ENCODE measurements at places on chromosomes 1 and 21.

- DNase-seq, result no peak
Measured at GRCh38 chr1:78277253-78277652, 213.5 kb upstream of the PTGFR start.

DNA sequence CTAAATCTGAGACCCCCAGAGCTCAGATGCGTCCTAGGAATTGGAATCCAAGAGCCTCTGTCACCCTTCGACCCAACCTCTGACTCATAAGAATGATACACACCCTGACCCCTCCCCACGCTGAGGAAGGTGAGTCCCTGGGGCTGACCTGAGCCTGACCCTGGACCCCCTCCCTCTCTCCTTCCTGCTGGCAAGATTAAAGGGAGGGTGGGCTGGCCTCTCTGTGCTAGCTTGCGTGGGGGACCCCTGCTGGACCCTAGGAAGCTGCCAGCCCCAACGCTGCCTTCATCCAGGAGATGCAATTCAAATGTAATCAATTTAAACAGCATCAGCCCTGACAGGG lies 627 bp downstream of the PLEKHA6 start:
- no peak for DNase-seq

DNA sequence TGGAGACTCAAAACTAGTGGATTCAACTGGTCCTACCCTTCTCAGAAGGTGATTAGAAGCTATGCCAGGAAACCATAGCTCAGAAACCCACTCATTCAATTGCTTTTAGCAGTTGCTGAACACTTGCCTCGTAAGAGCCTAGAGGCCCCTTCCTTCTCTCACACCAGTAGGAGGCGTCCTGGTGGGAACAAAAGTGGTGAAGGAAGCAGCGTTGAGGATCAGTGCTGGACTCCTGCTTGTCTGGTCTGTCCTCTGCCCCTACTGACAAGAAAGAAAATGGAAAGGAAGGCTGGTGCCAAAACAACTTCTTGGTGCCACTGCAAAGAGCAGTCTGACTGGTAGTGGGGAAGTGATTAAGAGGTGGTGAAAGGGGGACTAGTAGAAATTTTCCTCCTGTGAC lies 269.7 kb downstream of the LMO4 start:
- no peak for DNase-seq

- DNase-seq, result no peak
Measured at GRCh38 chr1:48217856-48218255, 4.7 kb upstream of the SLC5A9 start.

- no peak for DNase-seq
Measured at GRCh38 chr1:65896721-65897120, 104.0 kb downstream of the PDE4B start.

DNA sequence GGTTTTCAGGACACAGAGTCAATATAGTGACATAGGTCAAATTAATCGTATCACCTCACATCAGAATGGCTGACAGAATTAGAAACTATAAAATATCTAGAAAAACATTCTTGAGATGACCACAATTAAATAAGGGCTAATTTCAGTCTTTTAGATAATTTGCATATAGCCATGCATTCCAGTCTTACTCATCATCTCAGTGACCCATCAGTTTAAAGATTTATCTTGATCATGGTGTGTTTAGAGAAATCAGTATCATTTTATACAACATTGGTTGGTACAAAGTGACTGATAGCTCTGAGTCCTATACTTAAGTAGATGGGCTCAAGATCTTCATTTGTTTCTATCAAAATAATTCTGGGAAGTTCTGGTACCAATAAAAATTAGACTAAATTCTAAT lies 262.3 kb upstream of the SNX7 start:
- no peak for DNase-seq

DNA sequence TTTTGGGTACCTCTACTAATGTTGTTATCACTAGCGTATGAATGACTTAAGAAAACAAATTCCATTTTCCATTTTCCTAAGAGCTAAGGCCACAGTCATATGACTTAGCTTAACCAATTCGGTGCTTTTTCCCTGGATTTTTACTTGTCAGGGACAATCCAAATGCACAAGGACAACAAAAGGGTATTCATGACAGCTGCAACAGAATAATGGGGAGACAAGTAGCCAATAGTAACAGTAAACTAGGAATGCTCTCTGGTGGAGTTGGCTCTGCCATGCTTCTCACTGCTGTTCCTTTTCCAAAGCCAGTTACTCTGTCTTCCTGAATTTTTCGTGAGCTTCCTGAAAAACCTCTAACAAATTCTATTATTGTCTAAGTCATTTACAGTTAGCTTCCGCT lies 52.9 kb downstream of the LRRIQ3 start:
- DNase-seq, result no peak

DNA sequence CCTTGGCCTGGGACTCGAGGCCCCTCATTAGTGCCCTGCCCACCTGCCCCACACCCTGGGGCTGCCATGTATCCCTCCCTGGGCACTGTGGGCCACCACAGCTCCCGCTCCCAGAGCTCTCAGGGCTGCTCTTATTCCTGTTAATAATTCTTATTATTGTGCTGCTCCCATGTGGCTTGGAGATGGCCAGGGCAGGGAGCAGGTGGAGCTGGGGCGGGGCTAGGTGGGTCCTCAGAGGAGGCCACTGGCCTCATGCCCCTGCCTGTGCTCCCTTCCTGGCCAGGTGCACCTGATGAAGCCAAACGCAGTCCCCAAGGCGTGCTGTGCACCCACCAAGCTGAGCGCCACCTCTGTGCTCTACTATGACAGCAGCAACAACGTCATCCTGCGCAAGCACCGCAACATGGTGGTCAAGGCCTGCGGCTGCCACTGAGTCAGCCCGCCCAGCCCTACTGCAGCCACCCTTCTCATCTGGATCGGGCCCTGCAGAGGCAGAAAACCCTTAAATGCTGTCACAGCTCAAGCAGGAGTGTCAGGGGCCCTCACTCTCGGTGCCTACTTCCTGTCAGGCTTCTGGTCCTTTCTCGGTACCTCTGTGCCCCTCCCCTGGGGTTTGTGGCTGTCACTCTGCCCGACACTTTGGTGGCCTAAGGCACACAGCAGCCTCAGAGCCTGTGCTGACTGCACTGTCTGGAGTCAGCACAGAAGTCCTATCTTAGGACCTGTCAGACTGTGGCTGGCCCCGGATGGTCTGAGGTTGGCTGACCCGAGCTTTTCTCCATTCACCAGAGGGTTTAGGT lies 34.1 kb downstream of the BMP8A start:
- DNase-seq, result no peak

GRCh38 chr21:37557261-37557950 lies 190.8 kb downstream of the DYRK1A start:
- no peak for DNase-seq

- no peak for DNase-seq
Measured at GRCh38 chr1:183612407-183612806, 22.1 kb upstream of the NCF2 start.

DNA sequence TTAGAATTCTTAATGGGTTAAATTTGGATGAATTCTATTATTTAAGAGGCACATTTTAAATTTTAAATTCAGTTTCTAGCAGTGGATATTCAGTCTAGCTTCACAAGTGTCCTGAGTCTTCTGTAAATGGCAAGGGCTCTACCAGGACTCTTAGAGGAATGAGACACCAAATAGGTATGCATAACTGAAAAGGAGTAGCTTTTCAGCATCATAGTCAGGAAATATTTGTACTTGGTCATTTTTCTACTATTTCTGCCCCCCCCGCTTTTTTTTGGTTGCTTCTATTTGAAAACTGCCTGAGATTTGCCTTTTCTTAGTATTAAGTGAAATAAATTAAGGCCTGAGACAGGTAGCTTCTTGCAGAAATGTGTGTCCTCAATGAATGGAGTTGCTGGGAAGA lies 80.2 kb downstream of the MAST2 start:
- no peak for DNase-seq

DNA sequence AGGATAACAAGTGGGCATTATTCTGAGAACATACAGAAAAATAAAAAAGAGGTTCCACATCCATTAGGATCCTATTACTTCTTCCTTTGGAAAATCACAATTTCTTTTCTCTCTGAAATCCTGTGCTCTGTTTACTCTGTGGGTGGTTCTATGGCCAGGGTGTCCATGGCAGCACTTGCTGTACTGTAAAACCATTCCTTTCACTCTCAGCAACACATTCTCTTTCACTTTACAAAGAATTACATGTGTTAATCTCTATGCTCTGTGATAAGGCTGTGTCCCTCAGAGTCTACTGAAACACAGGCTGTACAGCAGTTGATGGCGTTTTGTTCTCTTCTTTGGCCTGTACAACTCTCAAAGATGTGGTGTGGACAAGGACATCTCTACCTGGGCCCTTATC lies 524.1 kb downstream of the PTBP2 start:
- no peak for DNase-seq

- DNase-seq, result no peak
Measured at GRCh38 chr1:79694241-79694640, 687.7 kb upstream of the ADGRL4 start.

DNA sequence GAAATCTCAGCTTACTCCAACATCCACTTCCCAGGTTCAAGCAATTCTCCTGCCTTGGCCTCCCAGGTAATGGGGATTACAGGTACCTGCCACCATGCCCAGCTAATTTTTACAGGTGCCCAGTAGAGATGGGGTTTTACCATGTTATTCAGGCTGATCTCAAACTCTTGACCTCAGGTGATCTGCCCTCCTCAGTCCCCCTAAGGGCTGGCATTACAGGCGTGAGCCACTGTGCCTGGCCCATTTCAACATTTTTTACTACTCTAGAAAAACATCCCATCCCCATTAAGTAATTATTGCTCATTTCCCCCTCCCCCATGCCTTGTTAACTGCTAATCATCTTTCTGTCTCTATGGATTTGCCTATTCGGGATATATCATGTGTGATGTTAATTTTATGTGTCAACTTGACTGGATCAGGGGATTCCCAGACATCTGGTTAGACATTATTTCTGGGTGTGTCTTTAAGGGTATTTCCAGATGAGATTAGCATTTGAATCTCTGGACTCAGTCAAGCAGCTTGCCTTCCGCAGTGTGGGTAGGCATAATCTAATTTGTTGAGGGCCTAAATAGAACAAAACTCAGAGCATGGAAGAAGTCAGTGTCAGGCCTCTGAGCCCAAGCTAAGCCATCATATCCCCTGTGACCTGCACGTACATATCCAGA lies 33.0 kb upstream of the ZBTB8B start:
- no peak for DNase-seq

- DNase-seq, result no peak
Measured at GRCh38 chr1:34024485-34024884, 140.5 kb downstream of the CSMD2 start.

DNA sequence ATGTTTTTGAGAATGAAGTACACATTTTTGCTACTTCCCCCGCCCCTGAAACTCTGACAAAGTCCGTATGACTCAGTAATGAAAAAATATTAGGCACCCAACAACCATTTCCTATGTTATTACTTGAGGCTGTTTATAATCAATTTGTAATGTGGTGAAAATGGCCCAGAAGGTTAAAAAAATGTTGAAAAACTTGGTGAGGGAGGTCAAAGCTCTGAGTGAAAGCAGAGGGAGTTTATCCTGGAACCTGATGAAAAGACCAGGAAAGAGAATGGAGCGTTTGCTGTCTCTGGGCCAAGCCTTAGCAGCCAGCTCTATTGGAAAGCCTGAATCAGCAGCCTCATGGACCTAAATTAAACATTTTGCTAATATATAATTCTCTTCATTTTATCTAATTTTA lies 367.7 kb upstream of the NEGR1 start:
- DNase-seq, result no peak

DNA sequence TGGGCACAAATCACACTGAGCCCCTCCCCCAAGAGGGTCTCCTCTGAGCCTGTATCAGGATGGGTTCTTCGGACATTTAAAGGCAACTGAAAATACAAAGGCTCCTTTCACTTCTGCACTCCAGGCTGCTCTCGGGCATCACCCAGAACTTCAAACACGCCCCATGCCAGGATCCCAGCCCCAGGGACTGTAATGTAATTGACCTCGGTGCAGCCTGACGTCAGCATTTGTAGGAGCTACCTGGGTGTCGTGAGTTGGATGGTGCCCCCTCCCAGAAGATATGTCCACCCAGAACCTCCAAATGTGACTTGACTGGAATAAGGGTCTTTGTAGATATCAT lies 95.2 kb downstream of the PSMG1 start:
- no peak for DNase-seq

DNA sequence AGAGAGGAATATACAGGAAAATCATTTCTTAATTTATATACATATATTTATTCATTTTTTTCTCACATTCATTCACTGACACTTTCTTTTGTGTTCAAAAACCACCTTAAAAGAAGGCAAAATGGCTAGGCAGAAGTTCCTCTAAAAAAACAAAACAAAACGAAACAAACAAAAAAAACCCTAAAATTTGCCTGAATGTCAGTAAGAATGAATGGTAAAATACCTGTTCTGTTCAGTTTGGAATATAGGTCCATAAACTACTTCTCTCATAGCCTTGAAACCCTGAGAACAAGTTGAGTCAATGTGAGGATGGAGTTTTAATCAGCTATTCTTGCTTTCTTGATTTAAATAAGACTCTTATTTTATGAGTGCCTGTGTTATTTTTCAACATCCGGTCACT lies 14.7 kb upstream of the ALG6 start:
- no peak for DNase-seq

- no peak for DNase-seq
Measured at GRCh38 chr1:2787163-2787911, 14.2 kb downstream of the TTC34 start.

GRCh38 chr1:20229171-20229570 lies 42.9 kb upstream of the PLA2G2C start:
- no peak for DNase-seq

- no peak for DNase-seq
Measured at GRCh38 chr1:33232716-33233115, 23.6 kb upstream of the ZNF362 start.

GRCh38 chr1:229075217-229075616 lies 195.7 kb upstream of the RAB4A start:
- DNase-seq, result no peak

DNA sequence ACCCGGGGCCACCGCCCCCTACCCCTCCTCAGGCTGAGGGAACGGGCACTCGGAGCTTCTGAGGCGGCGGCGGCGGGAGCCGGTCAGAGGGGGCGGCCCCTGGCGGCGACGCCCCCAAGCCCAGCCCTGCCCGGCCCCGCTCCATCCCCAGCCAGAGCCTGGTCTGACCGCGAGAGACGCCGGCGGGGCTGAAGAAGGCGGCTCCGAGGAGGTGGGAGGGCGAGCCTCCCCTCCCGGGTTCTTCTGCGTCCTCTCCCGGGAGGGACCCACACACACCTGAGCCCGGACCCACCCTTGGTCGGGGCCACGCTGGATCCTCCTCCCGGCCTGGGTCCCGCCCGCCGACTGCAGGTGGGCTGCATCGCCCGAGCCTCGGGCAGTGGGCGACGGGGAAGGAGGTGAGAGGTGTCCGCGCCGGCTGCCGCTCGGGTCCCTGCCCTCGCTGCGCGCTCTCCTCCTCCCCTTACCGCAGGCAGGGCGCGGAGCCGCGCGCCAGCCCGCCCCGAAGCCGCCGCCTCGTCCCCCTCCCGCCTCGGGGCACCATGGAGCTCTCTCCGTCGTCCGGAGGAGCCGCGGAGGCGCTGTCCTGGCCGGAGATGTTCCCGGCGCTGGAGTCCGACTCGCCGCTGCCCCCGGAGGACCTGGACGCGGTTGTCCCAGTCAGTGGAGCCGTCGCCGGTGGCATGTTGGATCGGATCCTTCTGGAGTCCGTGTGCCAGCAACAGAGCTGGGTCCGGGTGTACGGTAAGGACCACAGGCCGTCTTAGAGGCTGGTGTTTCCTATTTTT lies at the start of gene RASAL2:
TSS of gene RASAL2 (plus strand) at position 154 of the 788 bp plus-strand sequence. CDS start at position 543, 389 bp downstream.
- no peak for DNase-seq

- no peak for DNase-seq
Measured at GRCh38 chr1:152067929-152068328, 20.9 kb downstream of the TCHHL1 start.

Measured in NCI-H1436 treated with DMSO at 0.1 percent for 48 hours (cell line).